Stimulated activated CD4-positive, alpha-beta T cell treated with anti-CD3 and anti-CD28 coated beads, Interleukin-12 subunit alpha, Interleukin-12 subunit beta, amount 100 ng/mL, for 4 hours (primary cell): ENCODE measurements at places on chromosomes 1 and 21.

DNA sequence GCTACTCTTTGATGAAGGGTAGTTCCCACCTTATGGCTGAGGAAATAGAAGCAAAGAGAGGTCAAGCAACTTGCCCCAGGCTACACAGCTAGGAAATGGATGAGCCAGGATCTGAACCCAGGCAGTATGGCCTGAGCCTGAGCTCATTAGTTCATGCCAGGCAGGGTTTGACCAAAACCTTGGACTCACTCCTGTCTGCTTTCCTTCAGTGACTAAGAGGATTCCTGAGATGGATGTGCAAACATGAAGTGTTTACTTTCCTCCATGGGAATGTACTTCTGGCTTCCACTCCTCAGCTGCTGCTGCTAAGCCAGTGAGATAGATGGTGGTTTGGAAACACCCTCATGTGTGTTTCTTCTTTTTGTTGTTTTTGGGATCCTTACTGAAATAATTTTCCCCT, 35.1 kb upstream of the ERRFI1 start:
- DNase-seq, result no peak

DNA sequence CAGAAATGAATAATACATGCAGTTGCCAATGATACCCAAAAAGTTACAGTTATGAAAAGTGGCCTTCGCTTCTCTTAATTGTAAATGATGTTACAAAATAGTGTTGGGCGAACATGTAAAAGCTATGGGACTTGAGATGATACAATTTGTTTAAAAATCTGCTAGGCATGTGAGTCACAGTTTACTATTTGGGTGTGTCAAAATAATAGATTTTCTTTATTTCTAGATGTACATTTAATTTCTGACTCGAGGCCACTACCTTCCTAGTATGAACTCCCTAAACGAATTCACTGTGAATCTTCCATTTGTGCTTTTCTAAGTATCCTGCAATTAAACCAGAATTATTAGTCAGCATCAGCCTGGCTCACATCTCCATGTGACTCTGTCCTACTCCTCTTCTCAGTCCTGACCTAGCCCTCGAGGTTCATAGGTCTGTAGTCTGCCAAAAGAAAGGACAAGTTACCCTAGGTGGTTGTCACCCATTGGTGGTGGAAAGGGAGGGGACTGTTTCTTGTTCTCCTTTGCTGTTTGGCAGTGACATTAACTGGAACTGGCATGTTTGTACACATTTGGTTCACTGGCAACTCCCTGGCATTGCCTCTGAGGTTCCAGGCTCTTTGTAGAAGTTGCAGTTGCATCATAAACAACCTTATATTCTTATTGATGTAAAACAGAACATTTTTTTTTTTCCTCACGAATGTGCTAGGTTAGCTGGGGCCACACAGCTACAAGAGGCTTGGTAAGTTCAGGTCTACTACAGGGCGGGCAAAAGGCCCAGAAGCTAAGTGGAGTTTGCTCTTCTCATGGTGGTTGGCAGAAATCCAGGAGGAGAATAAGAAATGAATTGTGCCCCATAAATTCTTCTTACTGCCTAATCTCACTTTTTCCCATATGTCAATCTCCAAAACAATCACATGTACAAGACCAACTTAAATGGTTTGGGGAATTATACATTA, 746.5 kb upstream of the ADAMTS5 start:
- no peak for DNase-seq

- DNase-seq, result no peak
Observed at GRCh38 chr1:218718977-218719376, 373.8 kb downstream of the TGFB2 start.

- no peak for DNase-seq
Observed at GRCh38 chr1:16249596-16250241, 12.7 kb upstream of the CPLANE2 start.

DNA sequence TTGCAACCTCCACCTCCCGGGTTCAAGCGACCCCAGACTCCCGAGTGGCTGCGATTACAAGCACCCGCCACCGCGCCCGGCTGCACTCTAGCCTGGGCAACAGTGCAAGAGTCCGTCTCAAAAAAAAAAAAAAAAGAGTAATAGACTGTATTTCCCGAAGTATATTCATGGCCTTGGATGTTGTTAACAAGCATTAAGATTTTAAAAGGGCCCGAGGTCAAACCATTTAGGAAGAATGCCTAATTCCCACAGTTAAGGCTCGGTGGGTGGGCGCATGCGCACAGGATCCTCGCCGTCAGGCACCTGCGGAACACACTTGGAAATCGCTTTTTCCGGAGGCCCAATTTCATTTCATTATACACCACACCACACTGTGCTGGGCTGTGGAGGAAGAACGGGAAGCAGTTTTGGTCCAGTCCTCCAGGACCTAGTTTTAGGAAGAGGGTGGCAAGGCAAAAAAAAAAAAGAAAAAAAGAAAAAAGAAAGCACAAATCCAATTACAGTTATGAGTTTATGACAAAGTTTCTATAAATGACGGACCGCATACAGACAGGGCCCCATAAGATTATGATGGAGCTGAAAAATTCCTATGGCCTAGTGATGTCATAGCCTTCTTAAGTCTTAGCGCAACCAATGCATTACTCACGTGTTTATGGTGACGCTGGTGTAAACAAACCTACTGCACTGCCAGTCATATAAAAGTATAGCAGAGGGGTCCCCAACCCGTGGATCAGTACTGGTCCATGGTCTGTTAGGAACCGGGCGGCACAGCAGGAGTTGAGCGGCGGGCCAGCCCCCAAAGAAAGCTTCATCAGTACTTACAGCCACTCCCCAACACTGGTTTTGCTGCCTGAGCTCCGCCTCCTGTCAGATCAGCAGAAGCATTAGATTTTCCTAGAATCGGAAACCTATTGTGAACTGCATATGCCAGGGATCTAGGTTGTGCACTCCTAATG, 38.2 kb downstream of the H3-3A start:
- DNase-seq, result peak; percentile 37

DNA sequence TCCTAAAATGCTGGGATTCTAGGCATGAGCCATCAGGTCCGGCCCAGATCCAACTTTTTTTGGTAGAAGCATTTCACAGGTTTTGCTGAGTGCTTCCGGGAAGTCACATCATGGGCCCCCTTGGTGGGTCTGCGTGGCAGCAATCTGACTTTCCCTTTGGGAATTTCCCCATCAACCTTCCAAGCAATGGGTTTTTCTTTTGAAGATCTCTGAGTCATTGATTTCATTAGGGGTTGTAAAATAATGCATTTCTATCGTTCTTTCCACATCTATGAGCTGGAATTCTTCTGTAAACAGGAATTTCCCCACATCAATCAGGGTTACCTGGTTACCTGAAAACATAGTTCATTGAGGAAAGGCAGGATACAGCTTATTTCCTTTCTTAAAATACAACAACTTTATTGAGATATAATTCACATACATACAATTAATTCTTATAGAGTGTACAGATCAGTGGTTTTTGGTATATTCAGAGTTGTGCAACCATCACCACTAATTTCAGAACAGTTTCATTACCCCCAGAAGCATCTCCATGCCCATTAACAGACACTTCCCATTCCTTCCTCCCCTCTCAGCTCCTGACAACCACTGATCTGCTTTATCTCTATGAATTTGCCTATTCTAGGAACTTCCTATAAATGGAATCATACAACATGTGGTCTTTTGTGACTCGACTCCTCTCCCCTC, 9.9 kb upstream of the ZBTB17 start:
- no peak for DNase-seq

DNA sequence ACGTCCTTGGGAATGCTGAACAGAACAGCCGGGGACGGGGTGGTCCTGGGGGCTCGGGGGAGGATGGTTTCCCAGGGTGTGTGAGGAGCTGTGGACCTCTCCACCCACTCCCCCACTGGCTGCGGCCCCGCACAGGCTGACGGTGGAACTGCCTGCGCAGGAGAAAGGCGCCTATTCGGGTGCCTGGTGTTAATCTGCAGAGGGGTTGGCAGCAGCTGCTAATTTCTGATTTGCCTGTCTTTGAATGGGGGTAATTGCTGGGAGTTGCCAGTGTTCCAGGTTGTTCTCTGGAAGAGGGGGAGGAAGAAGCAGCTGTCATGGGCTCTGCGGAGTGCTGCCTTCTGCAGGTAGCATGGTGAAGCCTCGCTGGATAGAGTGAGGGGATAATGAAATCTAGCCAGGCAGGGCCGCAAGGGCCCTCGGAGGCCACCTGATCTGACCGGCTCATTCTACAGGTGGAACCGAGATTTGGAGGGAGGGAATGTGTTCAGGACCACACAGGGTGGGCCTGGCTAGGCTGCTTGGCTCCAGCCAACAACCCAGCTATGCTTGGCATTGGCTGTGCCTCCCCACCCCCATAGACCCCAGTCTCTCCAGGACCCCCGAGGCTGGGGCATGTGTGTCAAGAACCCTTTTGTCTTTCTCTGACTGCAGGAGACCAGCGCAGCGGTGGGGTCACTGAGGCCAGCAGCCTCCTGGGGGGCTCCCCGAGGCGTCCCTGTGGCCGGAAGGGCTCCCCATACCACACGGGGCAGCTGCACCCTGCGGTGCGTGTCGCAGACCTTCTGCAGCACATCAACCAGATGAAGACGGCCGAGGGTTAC, 67.1 kb downstream of the PTPRU start:
- DNase-seq, result no peak
